ENCODE measurements at places on chromosomes 5 and 9.

GRCh38 chr9:133892193-133892920 is 99.8 kb downstream of the VAV2 start:
- no peak for DNase-seq

DNA sequence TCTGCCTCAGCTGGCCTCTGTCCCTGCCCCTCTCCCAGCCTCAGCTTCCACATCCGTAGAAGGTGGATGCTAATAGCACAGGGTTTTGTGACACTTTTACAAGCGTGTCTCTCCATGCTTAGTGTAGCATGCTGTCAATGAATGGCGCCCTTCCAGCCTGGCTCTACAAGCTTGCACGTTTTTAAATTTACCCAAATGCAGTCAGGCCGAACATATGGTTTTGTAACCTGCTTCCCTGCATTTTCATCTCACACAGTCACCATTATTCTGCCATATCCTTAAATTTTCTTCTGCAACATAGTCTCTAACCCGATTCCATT is 28.8 kb downstream of the FAM163B start:
- no peak for DNase-seq

DNA sequence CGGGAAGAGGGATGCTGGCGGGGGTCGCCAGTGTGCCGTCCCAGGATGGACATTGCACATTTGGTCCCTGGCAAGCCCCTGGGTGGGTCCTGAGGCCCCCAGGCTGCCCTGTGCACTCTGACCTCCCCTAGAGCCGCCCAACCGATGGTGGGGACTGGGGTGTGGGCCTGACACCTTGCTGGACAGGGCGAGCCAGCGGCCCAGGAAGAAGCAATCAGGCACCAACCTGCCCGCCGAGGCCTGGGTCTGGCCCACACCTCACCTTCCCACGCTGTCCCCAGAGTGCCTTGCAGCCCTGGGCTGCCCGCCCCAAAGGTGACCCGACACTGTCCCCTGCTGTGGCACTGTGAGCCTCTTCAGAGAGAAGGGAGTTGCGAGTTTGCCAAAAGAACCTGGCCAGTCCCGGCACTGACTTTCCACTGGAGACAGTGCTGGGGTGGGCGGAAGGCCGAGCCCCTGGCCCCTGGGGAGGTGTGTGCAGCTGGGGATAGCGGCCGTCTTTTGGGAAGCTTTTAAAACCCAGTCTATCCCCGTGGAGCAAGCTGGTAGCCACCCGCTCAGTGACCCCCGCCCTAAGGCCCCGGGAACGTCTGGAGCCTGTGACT is 12.0 kb upstream of the NRARP start:
- no peak for DNase-seq

DNA sequence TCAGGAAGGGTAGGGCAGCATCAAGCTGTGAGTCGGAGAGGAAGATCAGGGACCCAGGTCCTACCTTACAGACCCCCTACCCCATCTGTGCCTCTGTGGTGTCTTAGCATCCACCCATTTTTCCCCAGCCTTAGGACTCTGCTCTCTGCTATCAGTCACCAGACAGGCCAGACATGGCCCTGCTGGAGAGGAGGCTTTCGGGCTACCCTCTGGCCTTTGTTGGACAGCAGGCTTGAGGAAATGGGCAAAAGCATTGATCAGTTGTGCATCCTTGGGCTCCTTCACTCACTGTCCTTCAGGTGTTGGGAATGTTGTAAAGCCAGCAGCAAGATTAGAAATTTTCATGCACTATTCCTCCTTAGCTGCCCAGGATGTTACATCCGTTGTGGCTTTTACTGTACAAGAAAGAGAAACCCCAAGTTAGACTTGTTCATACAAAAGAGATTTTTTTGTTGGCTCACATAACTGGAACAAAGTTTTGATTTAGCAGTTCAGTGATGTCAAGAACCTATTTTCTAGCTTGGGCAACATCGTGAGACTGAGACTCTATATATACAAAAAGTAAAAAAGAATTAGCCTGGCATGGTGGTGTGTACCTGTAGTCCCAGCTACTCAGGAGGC is 17.4 kb upstream of the TNFAIP8 start:
- no peak for DNase-seq

DNA sequence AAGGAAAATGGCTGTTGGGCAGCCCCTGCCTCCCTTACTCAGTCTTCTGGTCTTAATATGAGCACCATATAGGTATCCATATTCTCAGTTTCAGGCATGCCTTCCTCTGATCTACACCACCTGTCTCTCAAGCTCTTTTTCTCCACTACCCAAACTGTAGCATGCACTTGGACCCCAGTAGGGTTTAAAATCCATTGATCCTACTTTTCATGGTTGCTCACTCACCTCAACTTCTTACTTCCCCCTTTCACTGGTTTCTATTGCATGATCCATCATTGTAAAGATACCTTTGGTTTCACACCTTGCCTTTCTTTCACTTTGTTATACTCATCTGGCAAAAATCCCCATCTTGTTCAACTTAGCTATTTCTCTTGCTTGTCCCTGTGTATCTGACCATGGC is 159.4 kb downstream of the KDM4C start:
- no peak for DNase-seq

DNA sequence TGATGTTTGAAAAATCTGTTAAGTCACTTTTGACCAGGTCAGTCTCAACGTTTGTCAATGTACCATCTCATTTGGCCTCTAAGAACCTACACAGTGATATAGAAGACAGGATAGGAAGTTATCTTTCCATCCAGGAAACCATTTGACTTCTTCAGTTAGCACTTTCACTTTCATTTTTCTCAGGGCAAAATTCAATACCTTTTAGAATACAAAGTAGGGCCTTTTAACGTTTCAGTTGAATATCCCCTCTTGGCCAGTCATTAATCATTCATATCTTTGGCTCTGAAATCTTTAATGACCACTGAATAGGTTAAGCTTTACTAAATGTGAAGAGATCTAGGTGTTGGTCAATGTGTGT is 101.1 kb upstream of the GNAQ start:
- no peak for DNase-seq

DNA sequence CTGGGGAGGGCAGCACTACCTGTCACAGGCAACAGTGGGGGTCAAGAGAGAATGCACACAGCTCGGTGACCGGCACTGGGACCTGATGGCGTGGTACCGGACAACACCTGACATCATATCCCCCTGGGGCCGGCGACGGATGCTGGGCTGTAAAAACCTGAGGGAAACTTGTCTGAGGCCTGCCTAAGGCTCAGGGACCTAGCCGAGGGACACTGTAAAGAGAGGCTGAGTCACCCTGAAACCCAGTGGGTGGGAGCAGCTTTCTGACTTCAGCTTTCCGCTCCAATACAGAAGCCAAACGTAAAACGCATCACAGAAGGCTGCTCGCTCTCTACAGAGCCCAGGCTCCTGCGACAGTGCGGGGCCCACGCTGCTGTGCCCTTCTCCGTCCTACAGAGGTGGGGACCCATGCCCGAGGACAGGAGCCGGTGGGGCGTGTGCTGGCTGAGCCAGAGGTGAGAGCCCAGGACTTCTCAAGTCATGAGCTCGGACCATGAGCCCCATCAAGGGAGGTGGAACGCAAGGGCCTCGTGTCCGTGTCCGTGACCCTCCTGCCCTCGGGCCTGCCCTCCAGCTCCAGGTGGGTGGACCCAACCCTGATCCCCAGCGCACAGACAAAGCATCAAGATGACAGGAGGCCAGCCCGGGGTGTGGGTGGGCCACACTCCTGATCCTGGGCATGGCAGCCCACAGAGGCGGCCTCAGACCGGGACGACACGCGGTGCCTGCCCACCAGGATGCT is 5.3 kb downstream of the RALGDS start:
- no peak for DNase-seq

DNA sequence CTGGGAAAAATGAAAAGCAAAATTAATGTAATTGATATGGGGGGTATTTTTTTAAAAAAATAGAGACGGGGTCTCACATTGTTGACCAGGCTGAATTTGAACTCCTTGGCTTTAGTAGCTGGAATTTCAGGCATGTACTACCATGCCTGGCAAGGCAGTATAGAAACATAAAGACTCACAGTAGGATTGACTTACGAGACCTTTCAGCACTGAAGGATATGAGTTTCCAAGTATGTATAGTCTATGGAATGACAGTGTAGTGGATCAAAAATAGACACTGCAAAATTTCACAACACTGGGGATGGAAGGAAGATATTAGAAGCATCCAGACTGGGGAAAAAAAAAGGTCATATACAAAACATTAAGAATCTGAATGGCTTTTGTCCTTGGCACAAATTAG is 6.8 kb downstream of the DCP2 start:
- no peak for DNase-seq

- DNase-seq: no peak
Measured at GRCh38 chr5:142697356-142698255, 11.7 kb upstream of the FGF1 start.

DNA sequence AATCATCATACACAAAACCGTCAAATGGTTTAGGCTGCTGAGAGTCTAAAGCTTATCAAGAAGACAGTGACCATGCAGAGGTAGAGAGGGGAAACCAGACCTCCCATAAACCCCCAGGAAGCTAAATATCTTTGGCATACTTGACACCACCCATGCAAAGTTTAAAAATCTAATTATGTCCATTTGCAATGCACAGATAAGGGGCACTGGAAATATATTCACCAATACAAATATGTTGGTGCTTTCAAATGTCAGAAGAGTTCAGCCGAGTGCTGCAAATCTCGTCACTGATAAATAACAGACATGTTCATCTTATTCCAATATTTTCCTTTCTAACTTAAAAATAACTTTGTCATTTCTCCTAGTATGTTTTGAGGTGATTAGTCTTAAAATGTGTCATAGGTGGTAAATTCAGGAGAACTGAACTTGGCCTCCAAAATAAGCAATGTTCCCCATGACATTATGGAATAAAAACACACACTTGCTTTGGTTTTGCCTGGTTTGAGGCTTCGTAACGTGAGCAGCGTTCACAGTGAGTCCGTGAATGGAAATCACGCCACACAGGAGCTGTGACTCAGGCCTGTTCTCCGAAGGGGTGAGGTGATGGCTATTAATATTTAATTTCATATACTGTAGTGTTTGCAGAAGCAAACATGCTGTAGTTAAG is 182.2 kb downstream of the AOPEP start:
- no peak for DNase-seq

- no peak for DNase-seq
Measured at GRCh38 chr9:15468145-15468544, 42.6 kb downstream of the PSIP1 start.

GRCh38 chr9:127503947-127504886 is 52.9 kb downstream of the LRSAM1 start:
- DNase-seq: peak; percentile 26

DNA sequence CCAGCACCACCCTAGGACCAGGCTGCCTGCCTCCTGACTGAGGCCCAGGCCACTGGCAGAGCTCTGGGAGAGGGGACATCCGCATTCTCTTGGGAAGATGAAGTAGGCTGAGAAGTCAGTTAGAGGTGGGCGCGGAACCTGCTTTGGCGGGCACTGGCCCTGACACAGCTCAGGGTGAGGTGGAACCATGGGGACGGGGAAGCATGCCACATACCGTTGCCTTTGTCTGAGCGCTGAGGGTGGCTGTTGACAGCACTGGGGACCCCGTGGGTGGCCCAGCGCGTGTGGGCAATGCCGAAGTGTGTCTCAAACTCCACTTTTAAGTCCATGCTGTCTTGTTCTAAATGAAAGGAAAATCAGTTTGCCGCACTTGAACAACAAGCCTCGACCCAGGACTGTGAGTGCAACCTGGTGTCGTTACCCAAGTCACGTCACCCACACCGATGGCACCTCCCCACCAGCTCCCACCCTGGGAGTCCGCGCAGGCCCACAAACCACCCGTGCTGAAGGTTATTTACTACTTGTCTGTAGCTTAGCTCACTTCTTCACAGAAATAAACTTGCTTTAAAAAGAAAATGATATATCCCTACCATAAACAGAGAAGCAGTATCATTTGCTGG is 17.4 kb downstream of the GFPT2 start:
- DNase-seq: no peak

- no peak for DNase-seq
Measured at GRCh38 chr5:116378007-116378776, 196.4 kb downstream of the SEMA6A start.

GRCh38 chr9:11312966-11313365 is 700.2 kb upstream of the PTPRD start:
- DNase-seq: no peak

Data from activated naive CD4-positive, alpha-beta T cell (primary cell).